T-helper 17 cell (primary cell): ENCODE measurements at places on chromosomes 5 and 9. TPM values are rescaled to one million over a fixed set of nuclear protein-coding genes. Genes with fewer than 3 reads are reported as not detected.

Gene CHSY3
- total RNA-seq: not detected

Gene DBH
- not detected for total RNA-seq

Gene NDUFS4
- total RNA-seq: 23.3 TPM

Gene KCNT1
- total RNA-seq: 0.23 TPM

Gene HMCN2
- not detected for total RNA-seq

Gene PAEP
- total RNA-seq: not detected

Gene RACK1
- 2,138 TPM for total RNA-seq

Gene DDX4
- total RNA-seq: not detected

Gene ELAVL2
- total RNA-seq: not detected

Gene DOCK8
- 160 TPM for total RNA-seq

Gene PCDHA4
- total RNA-seq: not detected

Gene OMD
- total RNA-seq: not detected

Gene CNTNAP3
- total RNA-seq: not detected

Gene APC
- 33.2 TPM for total RNA-seq

Gene CYFIP2
- total RNA-seq: 363 TPM

Gene PCDHB4
- not detected for total RNA-seq

Gene PCDHGC3
- total RNA-seq: not detected

Gene SSBP2
- total RNA-seq: 43.9 TPM

Gene ABL1
- total RNA-seq: 35.8 TPM

Gene SLC24A2
- total RNA-seq: not detected

Gene TMC1
- not detected for total RNA-seq

Gene POLE3
- total RNA-seq: 46.6 TPM

Gene SH3PXD2B
- total RNA-seq: 0.12 TPM

Gene TCF7
- 405 TPM for total RNA-seq

Gene ADAMTS2
- not detected for total RNA-seq

Gene DYNC2I2
- total RNA-seq: 3.8 TPM

Gene PGM5
- total RNA-seq: 0.16 TPM

Gene PCDHA7
- not detected for total RNA-seq

Gene MORN5
- total RNA-seq: not detected

Gene DUSP1
- total RNA-seq: 1,522 TPM

Gene C9orf153
- total RNA-seq: 0.92 TPM

Gene LCN2
- not detected for total RNA-seq

Gene SLC23A1
- total RNA-seq: not detected

Gene COL23A1
- total RNA-seq: not detected

Gene KLHL3
- total RNA-seq: 24.6 TPM

Gene IQGAP2
- 117 TPM for total RNA-seq

Gene PPP3R2
- not detected for total RNA-seq

Gene SOHLH1
- total RNA-seq: not detected

Gene AQP7
- total RNA-seq: 0.31 TPM

Gene PCDHA1
- total RNA-seq: not detected

Gene PLCXD3
- not detected for total RNA-seq

Gene LMX1B
- total RNA-seq: not detected

Gene PCDHB2
- total RNA-seq: 0.25 TPM

Gene NR4A3
- total RNA-seq: 48.2 TPM

Gene PCDH1
- total RNA-seq: 0.87 TPM

Gene ADGRD2
- not detected for total RNA-seq

Gene FOXE1
- total RNA-seq: not detected

Gene ZNF366
- not detected for total RNA-seq

Gene SLC25A48
- not detected for total RNA-seq
